ENCODE measurements at places on chromosomes 6 and 20.
A peak's percentile ranks its signal among the peaks of the same experiment; 100 is the strongest.

- DNase-seq = no peak
Observed at GRCh38 chr6:99091985-99092384, 144.2 kb upstream of the FBXL4 start.

GRCh38 chr6:111530667-111531066 lies 47.6 kb upstream of the REV3L start:
- no peak for DNase-seq

GRCh38 chr20:32635764-32636163 lies 38.0 kb downstream of the C20orf203 start:
- DNase-seq = no peak

DNA sequence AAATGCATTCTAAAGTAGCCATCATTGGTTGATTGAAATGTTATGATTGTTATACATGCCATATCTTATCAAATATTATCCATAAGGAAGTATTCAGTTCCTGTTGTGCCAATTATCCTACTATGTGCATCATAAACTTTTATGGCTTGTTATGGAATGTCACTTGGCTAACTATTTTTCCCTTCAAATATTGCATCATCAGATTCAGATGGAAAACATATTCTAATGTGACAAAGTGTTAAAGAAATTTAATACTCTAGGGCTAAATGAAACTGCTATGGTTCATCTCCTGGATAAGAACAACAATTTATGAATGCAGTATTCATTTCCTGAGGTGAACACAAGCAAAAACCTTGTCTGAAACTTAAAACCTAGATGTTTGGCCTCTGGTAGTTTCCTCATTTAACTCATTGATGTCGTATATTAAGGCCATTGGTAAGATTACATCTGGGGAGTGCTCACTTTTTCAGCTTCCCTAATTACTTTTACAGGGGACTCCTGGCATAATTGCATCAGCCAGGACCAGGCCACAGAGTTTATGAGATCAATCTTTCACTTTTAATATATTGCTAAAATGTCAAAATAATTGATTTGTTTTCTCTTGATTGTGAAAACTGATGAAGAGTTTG lies 134.9 kb upstream of the CEP162 start:
- no peak for DNase-seq

GRCh38 chr20:57211908-57212533 lies 54.4 kb downstream of the BMP7 start:
- DNase-seq = no peak

- peak; percentile 29 for DNase-seq
Observed at GRCh38 chr6:39228992-39229767, at the start of gene KCNK5. Gene KCNK5 (minus strand): TSS chr6:39229475. CDS start chr6:39229111, 364 bp downstream.

- DNase-seq = peak; percentile 57
Observed at GRCh38 chr20:38181207-38181801, 16.2 kb upstream of the TGM2 start.

DNA sequence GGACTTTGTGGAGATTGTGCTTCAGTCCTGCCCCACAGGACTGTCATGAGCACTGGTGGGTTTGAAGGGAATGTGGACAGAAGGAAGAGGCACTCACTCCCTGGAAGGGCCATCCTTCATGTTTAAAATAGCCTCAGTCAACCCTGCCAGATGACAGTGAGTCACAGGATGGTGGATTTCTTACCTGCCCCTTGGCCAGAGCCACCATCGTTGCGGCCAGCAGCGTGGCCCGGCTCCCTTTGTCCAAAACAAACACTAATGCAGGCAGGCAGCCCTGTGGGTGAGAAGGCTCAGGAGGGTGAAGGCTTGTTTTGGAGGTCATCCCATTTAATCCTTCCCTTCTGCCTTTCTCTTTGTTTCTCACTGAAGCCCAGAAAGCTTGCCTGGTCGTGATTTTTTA lies 422.7 kb downstream of the CD83 start:
- no peak for DNase-seq

- DNase-seq = peak; percentile 51
Observed at GRCh38 chr6:142838821-142839685, 105.9 kb downstream of the HIVEP2 start.

Measured in EL (cell line).